ENCODE measurements at places on chromosomes 4 and X. TPM values are rescaled to one million over a fixed set of nuclear protein-coding genes. Genes with fewer than 3 reads are reported as not detected.

- peak; percentile 2 for DNase-seq
These were observed 28.4 kb downstream of the CD99L2 start for GRCh38 chrX:150870029-150870428.

GRCh38 chr4:134243742-134244713 is 42.4 kb upstream of the PABPC4L start:
- no peak for DNase-seq

- no peak for DNase-seq
These were observed 51.1 kb downstream of the MSN start for GRCh38 chrX:65718538-65718937.

- DNase-seq: no peak
These were observed 45.5 kb upstream of the RBPJ start for GRCh38 chr4:26275281-26275680.

DNA sequence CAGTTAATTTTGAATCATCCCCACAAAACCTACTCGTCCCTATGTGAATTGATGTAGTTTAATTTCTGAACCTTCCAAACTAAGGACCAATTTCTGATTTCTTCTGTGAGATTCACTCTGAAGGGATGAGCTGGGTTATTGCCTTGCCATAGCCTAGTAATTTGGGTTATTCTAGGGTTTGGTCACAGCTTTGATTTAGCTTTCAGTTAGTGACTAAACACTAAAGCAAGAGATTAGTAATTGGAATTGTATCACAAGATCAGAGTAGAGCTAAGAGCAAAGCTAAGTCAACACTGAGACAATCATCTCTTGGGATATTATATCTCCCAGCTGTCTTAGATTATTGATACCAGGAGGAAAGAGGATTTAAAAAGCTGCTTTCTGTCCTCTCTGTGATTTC is 588.0 kb downstream of the CCSER1 start:
- DNase-seq: no peak

- no peak for DNase-seq
These were observed 641.5 kb downstream of the GABRG1 start for GRCh38 chr4:45482346-45482745.

- DNase-seq: no peak
These were observed 79.3 kb downstream of the FRAS1 start for GRCh38 chr4:78136109-78137081.

Gene PDLIM3
- 0.25 TPM for total RNA-seq

Gene EXOSC9
- 44.1 TPM for total RNA-seq

Gene CCDC160
- not detected for total RNA-seq

Gene ATP10D
- 45.4 TPM for total RNA-seq

Gene MAGEA6
- not detected for total RNA-seq

Gene MAGEA10
- not detected for total RNA-seq
